Activated effector memory CD4-positive, alpha-beta T cell treated with Interleukin-2 at 50 U/mL for 16 hours (primary cell): ENCODE measurements at places on chromosomes 7 and 10.

DNA sequence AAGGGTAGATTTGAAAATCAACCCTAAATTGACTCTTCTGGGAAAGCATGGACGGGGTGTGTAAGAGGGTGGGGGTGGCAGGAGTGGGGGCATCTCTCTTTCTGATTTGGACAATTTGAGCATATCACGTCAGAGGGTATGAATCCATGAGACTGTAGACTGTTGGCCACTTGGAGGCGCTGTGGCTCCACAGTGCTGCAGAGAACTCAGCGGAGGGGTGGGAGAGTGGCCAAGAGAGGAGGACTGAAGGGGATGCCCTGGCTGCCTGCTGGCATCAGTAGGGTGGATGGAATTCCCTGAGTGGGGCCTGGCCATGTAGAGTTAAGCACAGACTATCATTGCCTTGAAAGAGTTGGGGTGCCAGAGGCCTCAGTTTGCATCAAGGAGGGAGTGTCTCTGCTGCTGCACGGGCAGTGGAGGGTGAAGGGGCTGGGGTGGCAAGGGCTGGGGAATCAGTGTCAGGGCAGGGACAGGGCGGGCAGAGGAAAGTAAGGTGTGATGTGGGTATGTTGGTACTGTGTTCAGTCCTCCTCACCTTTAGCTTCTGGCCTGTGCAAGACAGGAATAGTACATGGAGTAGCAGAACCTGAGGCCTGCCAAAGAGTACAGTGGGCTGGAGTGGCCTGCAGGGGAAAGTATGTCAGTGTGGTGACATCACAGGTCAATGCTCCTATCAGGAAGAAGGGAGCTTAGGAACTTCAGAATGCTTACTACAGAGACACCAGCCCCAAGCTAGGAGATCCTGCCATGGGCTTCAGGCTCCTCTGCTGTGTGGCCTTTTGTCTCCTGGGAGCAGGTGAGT is 133.5 kb upstream of the PRSS58 start:
- DNase-seq, result no peak

GRCh38 chr10:69457771-69458237 is 6.5 kb downstream of the TSPAN15 start:
- DNase-seq, result no peak

GRCh38 chr10:99593312-99593711 is 26.9 kb downstream of the SLC25A28 start:
- no peak for DNase-seq

- DNase-seq, result no peak
These were observed 46.5 kb downstream of the VCL start for GRCh38 chr10:74044419-74044818.

DNA sequence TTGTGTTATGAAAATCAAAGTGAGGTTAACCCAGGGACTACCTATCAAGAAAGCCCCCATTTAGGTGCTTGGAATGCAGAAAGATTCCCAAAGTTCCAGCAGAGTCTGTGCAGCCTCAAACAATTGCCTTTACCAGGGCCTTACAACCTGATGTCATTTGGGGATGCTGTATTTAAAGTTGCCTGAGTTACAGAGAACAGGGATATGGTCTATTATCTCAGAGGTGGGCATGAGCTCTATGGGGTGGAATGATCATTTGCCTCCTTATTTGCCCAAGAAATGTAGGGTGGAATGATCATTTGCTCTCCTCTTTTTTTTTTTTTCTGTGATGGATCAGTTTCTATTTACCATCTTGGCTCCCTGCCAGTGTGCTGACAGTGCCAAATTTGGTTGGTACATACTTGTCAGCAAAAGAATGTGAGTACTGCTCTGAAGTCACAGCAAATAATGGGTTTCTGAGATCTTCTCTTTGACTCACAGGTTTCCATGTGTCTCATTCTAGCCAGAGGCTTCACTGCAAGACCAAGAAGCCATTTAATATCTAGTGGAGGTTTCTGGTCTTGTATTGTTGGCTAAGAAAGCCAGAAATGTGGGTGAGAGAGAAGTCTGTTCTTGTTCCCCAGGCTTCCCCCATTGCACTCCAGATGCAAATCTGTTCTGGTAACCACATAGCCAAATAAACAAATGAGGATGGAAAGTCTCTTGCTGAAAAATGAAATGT is 45.5 kb upstream of the ZNRF2 start:
- DNase-seq, result no peak

GRCh38 chr7:155310425-155311114 is 12.9 kb downstream of the INSIG1 start:
- no peak for DNase-seq

DNA sequence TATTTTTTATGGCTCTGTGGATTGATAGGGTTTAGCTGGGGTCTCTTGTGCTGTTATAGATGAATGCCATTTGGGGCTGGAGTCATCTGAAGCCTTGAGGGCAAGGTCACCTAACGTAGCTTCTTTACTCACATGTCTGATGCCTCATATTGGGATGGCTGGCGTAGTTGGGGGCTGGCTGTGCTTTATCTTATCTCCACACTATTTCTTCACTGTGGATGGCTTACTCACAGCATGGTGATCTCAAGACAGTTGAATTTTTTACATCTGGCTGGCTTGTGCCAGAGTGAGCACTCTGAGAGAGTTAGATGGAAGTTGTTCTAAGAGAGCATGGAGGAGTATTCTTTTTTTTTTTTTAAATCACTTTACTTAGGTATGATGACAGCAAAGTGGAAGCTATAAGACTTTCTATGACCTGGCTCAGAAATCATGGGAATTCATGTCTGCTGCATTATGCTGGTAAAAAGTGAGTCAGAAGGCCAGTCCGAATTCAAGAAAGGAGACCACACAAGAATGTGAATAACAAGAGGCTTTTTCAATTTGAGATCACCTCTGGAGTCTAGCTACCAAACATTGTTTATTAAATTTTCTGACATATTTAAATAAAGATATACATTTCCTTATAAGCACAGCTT is 252.4 kb upstream of the TPK1 start:
- DNase-seq, result no peak

- DNase-seq, result no peak
These were observed 94.9 kb upstream of the PRSS1 start for GRCh38 chr7:142654398-142654797.

GRCh38 chr10:80158598-80159127 is 26.1 kb downstream of the PLAC9 start:
- no peak for DNase-seq

DNA sequence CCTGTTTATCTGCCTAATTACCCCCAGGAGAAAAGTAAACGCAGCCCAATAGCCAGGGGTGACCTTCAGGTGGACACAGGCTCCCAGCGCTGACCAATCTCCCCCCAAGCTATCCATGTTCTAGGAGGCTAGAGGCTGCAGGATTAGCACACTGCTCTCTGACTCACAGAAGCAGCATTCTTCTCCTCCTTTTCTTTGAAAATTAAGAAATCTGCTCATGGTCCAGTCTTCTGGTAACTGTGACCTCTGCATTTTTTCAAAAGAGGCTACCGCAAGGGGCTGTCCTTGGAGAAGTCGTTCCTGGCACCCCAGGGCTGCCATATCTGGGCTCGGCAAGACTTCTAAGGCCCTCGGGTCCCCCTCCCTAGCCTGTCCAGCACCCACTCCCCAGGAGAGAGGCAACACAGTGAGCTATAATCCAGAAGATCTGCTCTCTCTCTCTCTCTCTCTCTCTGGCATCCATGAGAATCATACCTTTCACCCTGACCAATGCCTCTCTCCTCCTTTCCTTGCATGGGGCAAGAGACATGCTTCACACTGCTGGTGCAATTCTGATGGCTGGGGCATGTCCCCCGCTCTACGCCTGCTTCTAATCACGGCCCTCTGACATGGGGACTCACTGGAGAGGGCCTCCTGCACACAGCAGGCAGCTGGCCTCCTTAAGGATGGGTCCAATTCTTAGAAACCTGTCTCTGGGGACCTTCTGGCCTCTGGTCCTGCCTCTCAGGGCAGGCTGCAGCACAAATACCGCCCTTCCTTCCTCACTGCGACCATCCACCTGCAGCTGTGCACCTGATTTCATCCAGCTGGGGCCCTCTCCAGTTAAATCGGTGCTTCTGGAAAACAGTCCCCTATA is 27.3 kb downstream of the ANXA11 start:
- DNase-seq, result no peak

GRCh38 chr10:5644930-5645329 is 21.5 kb downstream of the ASB13 start:
- no peak for DNase-seq

- no peak for DNase-seq
These were observed 196.7 kb downstream of the MTERF1 start for GRCh38 chr7:91683823-91684222.

- DNase-seq, result no peak
These were observed 258.0 kb upstream of the LYZL1 start for GRCh38 chr10:29030900-29031299.

DNA sequence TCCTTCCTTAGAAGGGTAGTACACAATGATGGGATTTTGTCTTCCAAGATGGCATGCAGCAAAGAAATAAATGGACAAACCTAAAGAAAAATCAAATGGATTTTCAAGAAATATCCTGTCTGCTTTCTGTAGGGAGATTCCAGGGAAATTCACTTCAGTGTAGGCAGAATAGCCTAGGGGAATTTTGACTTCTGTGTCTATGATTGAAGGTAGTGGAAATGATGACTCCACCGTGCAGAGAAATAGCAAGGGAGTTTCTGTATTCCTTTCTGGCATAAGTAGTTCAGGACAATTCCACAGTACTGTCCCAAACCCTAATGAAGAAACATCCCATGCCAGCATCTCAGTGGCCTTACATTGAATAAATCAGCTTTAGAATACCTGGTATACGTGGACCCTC is 9.5 kb downstream of the ATOH7 start:
- no peak for DNase-seq

DNA sequence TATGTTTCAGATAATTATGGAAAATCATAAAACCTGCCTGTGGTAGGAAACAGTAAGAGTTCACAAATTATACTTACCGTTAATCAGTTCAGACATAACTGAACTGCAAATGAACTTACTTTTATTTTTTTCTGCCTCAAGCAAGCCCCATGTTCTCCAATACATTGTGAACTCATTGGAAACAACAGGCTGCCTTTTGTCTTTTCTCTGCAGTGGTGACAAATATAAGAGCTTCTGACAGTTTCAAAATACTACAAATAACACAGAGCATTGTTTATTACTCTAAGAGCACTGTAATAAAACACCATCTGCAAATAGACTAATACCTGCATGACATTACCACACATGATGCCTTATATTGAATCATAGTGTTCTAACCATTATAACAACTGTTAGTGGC is 94.0 kb upstream of the CDCA7L start:
- no peak for DNase-seq

- no peak for DNase-seq
These were observed 5.4 kb downstream of the AGFG2 start for GRCh38 chr7:100544386-100544785.

DNA sequence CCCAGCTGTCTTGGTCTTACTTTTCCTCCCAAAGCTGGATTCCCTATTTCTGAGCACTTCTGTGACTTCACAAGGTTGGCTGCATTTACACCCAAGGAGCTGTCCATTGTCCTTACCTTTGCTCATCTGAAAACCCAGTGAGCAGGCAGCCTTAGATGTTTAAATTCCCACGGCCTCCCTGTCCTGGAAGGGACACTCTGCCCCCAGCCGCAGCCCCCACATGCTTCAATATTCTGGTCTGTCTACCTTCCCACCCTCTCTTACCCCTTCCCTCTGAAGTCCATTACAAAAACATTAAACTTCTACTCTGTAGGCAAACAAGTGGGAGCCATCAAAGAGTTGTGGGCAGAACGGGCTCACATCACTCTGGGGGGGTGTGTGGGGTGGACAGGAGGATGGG is 73.8 kb upstream of the EFCAB10 start:
- DNase-seq, result no peak

DNA sequence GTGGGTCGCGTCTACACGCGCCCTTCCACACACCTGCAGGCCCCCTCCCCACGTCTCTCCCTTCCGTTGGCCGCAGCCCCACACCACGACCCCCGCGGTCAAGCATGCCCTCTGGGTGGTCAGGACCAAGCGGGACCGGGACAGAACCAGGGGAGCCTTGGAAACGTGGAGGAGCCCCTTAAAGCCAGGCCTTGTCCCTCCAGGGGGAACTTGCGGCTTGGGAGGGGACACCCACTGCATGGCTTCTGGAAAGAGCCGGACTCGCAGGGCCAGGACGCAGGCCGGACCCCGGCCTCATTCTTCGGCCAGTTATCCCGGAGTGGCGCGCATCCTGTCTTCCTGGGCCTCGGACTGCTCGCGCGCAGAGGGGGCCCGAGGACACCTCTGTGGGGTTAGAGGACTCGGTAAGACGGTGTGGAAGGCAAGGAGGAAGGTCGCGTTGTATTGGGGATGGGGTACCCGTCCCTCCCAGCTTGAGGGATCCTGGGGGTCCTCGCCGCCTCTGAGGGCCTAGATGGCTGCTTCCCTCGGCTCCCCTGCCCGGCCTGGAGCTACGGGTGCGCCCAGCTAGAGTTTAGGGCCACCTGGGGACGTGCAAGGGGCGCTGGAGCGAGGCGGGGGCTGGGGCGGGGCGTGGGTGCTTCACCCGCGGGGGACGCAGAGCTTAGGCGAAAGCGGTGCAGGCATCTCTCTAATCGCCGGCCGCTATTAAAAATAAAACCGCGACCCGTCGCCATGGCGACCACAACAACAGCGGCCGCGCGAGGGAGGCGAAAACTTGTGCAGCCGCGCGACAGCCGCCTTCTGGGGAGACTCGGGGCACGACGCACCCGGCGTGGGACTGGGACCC is 1.8 kb upstream of the PDGFA start:
- DNase-seq, result no peak

DNA sequence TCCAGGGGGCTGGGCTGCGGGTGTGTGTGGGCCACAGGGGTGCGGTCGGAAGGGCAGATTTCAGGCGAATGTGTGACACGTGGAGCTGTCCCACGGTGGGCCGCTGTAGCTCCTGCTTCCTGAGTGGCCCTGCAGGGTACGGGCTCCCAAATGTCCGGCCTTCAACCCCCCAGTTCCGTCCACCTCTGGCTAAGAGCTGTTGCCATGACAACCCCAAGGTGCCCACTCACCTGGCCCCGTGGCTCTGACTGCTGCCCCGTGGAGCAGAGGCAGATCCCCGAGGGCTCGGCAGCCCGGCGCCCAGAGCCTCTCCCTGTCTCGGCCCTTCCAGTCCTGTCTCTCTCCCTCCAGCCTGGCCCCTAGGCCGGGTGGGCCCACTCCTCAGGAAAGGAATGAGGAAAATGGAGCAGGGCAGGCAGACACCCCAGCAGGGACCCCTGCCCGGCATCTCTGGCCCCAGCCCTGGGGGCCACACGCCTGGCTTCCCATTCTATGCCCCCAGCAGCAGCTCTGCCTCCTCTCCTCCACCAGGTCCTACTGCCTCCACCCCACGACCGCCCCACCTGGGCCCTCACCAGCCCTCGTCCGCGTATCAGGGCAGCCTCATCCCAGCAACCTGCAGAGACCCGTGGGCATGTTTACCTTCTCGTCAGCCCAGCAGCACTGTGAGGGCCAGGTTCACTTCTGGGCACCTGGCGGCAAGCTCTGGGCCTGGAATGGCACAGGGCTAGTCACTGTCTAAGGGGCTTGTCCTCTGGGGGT is 215.6 kb downstream of the ELFN1 start:
- no peak for DNase-seq

GRCh38 chr7:29332875-29333855 is 138.6 kb downstream of the CHN2 start:
- DNase-seq, result no peak

GRCh38 chr7:157442456-157442855 is 105.7 kb downstream of the DNAJB6 start:
- no peak for DNase-seq
